ENCODE measurements at places on chromosomes 2 and 18.

- DNase-seq, result no peak
Measured at GRCh38 chr2:12441750-12442475, 274.8 kb upstream of the TRIB2 start.

DNA sequence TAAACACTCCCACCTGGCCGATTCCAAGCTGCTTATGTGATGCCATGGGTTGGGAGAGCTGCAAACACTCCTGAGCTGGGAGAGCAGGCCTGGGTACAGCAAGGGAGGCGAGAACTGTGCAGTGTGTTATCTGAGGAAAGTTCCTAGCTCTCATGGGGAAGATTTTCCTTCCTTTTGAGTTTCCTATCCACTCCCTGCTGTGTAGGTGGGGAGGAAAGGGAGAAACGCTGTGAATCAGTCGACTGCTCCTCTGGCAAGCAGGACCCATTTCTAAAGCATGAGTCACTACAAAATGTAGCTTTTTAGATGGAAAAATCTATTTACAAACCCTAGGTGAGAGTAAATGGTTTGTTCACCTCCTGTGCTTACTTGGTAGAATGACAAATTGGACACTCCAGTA is 80.4 kb downstream of the SH3RF3 start:
- DNase-seq, result no peak

GRCh38 chr18:11751341-11752115 is 62.5 kb downstream of the GNAL start:
- DNase-seq, result peak; percentile 65

DNA sequence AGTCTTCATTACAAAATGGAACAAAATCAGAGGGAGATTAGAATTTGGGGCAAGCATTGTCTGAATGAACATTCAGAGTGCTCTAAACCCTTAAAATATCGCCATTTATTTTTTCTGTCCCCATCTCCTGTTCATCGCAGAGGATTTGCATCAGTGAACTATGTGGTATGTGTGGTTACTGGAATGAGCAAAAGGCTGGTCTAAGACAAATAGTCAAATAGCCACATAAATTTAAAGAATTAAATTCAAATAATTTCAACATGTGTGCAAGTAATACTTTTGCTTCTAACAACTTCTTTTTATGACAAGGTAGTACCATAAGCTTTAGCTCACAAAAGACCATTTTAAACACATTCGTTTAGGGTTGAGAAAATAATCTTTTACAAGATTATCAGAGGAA is 82.6 kb upstream of the ST8SIA3 start:
- DNase-seq, result no peak

GRCh38 chr2:215712871-215713790 is 277.3 kb upstream of the FN1 start:
- DNase-seq, result no peak

DNA sequence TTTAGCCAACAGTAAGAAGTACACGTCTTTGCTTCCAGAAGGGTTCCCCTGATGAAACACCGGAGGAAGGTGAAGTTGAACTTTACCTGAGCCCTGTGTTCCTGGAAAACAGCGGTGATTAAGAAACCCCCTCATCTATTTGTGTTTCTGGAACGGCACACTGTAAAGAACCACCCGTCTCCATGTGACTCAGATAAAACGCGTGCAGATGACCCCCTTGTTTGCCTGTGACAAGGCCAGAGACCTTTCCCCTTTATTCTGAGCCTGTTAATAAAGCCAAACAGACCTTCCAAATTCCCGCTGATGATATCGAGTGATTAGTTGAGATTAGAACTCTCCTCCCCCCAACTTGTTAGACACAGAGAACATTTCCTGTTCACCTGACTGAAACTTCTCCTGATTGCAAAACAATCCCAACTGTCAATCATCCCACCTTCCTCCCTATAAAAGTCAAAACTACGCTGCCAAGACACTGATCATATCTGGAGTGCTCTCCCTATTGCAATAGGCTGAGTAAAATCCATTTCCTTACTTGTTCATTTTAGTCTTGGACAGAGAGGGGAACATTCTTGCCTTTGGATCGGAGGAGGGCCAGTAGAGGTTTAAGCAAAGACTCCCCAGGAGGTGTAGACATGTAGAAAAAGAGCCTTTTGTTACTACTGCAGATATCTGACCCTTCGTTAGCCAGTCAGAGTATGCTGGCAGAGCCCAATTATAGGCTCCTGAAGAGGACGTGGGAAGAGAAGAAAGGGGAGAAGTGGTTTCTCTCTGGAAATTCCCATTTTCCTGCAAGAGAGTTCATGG is 914 bp upstream of the IWS1 start:
- DNase-seq, result no peak

GRCh38 chr2:6750411-6751158 is 115.1 kb downstream of the CMPK2 start:
- DNase-seq, result no peak

- DNase-seq, result no peak
Measured at GRCh38 chr2:5905661-5906060, 213.5 kb downstream of the SOX11 start.

- DNase-seq, result peak; percentile 45
Measured at GRCh38 chr18:30280861-30281470, 761.6 kb downstream of the DSC3 start.

DNA sequence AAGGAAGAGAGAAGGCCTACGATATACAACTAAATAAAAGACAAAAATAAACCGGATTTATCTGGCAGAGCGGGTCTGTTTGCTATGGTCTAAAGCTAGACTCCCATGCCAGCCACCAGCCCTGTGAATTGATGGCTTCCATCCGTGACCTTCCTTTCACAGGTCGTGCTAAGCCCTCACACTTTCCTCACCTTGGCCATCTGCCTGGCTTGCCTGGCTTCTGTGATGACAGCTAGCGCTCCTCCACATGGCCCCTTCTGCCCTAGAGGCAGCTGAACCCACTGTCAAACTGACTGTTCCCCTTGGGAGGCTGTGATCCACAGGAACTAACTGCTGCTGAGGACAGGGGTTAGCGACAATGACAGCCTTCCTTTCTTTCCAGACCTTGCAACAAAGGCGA is 32.5 kb downstream of the GAREM1 start:
- no peak for DNase-seq

GRCh38 chr18:63422864-63423304 is 608 bp upstream of the VPS4B start:
- DNase-seq, result no peak

DNA sequence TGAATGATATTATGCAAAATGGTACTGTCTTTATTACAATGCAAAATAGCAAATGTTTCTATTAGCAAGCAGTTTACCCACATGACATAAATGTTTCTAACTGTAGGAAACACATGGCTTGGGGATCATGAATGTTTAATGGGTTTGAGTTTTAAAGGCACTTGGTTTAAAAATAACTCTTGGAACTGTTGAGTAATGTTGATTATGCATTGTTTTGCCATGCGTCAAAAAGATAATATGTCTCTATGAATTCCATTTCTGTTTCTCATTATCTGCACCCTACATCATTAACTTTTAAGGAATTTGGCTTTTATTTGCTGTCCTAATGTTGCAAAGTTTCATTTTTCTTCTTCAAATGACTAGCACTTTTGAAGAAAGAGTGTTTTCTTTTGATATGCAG is 1355.5 kb downstream of the SUCLG1 start:
- no peak for DNase-seq

GRCh38 chr2:82282111-82282882 is 1977.7 kb upstream of the LRRTM1 start:
- no peak for DNase-seq
